ENCODE measurements at places on chromosomes 7 and 10. TPM values are rescaled to one million over a fixed set of nuclear protein-coding genes. Genes with fewer than 3 reads are reported as not detected.

The UNCX gene
- total RNA-seq, result not detected

The OR6V1 gene
- total RNA-seq, result not detected

The NPVF gene
- total RNA-seq, result not detected

The CALHM3 gene
- total RNA-seq, result 0.31 TPM

The PSD gene
- total RNA-seq, result 0.60 TPM

The PALD1 gene
- total RNA-seq, result 8.5 TPM

The HOXA5 gene
- 3.2 TPM for total RNA-seq

The SRRM3 gene
- total RNA-seq, result 8.7 TPM

The LEP gene
- not detected for total RNA-seq

The CFAP70 gene
- total RNA-seq, result 0.12 TPM

The ATOH7 gene
- total RNA-seq, result 0.22 TPM

The RPEL1 gene
- not detected for total RNA-seq

The THSD7A gene
- total RNA-seq, result 3.3 TPM

The DRGX gene
- total RNA-seq, result not detected

The ENKUR gene
- 0.27 TPM for total RNA-seq

The OPALIN gene
- total RNA-seq, result not detected

The PTPRN2 gene
- total RNA-seq, result 0.77 TPM

The LRWD1 gene
- 33.2 TPM for total RNA-seq

The SPDYE17 gene
- not detected for total RNA-seq

The ACHE gene
- 2.6 TPM for total RNA-seq

The NEURL1 gene
- total RNA-seq, result 0.50 TPM

The ZP3 gene
- 17.6 TPM for total RNA-seq

The ARHGAP21 gene
- 43.4 TPM for total RNA-seq

The CCDC172 gene
- not detected for total RNA-seq

The INTS15 gene
- total RNA-seq, result 25.4 TPM

The CCDC186 gene
- total RNA-seq, result 6.1 TPM

The HOXA10 gene
- total RNA-seq, result 7.5 TPM

The COMMD3 gene
- total RNA-seq, result 73.0 TPM

The GDF2 gene
- total RNA-seq, result not detected

The AQP1 gene
- total RNA-seq, result 0.40 TPM

The FOXK1 gene
- total RNA-seq, result 11.9 TPM

The PON3 gene
- 45.3 TPM for total RNA-seq

The TMEM229A gene
- not detected for total RNA-seq

The TRDMT1 gene
- 4.2 TPM for total RNA-seq

The CALHM2 gene
- total RNA-seq, result 4.8 TPM

The STARD3NL gene
- 49.3 TPM for total RNA-seq

The AKR1C3 gene
- 1,175 TPM for total RNA-seq

The SPDYE2B gene
- not detected for total RNA-seq

The ADAM8 gene
- total RNA-seq, result 3.3 TPM

The FOXP2 gene
- not detected for total RNA-seq

The PPIA gene
- 5,198 TPM for total RNA-seq

The PTPN20 gene
- total RNA-seq, result 4.5 TPM

The VSTM4 gene
- total RNA-seq, result 0.39 TPM

The MPLKIP gene
- 38.4 TPM for total RNA-seq
